ENCODE measurements at places on chromosomes 16 and 17.

GRCh38 chr17:49359990-49360795, 1.9 kb downstream of the ZNF652 start:
- no peak for DNase-seq

DNA sequence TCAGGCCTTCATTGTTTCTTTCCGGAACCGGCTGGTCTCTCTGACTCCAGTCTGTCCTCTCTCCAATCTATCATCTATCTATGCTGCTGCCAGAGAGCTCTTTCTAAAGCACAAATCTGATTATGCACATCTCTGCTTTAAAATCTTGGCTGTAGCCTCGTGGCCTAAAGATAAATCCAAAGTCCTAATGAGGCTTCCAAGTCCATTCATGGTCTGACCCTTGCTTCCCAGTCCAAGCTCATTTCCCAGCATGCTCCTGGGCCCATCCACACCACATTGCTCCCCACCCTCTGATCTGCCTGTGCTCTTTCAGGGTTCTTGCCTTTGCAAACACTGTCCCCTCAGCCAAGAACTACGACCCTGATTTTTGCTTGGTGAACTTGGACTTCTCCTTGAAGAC, 21.5 kb upstream of the PHB1 start:
- DNase-seq = no peak

GRCh38 chr17:81710514-81711308, 1.4 kb upstream of the SLC25A10 start:
- no peak for DNase-seq

DNA sequence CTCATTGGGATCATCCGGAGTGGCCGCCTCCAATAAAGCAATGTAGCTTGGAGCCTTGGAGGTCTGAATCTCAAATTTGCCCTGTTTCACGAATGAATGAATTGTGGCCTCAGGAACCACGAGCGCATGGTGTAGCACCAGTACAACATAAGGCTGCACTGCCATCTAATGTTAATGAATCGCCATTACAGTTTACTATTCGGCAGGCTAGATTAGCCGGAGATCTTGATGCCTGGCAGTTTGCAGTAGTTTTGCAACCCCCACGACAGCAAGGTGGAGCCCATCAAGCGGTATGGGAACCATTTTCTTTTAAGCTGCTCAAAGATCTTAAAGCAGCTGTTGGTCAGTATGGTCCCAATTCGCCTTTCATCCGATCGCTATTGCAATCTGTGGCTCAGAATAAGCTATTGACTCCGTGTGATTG, 18.8 kb downstream of the ALOX15B start:
- DNase-seq = peak; percentile 13

GRCh38 chr17:81522491-81523401, 5.4 kb upstream of the FSCN2 start:
- DNase-seq = no peak

DNA sequence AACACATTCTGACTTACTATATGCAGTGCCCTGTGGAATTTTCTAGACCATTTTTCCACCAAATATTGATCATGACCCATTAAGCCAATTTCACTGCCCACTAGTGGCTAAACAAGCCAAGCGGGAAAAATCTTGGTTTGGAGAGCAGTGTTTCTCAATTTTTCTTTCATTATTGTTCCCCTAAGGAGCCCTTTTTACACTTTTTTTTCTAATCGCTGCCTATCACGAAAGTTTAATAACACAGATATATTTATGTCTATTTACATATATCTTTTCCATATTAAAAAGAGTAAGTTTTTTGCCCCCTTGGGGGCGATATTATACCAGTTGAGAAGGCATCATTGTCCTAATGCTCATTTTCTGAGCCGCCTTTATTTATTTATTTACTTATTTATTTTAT, 10.8 kb upstream of the TLCD3B start:
- DNase-seq = no peak

GRCh38 chr16:47712276-47713224, 251.4 kb downstream of the PHKB start:
- no peak for DNase-seq

GRCh38 chr16:55155815-55156214, 168.2 kb upstream of the IRX6 start:
- DNase-seq = no peak

- no peak for DNase-seq
Measured at GRCh38 chr17:64781014-64781756, 119.1 kb upstream of the SMURF2 start.

DNA sequence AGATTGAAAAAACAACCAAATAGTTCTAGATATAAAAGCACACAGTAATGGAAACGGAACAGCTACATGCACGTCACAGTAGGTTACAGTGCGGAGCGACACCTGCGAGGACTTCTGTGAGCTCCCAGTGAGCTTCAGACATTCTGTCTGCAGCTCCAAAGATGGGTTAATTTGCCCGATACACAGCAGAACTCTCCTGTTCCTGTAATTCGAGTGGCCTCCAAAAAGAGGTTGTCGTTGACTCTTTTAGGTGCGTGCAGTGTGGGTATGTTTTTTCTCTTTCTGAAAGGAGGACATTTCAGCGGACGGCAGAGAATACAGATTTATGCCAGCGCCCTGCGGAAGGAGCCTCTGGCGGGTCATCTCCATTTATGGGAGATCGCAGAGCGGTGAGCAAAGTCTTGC, 2.9 kb downstream of the OR1F1 start:
- DNase-seq = no peak

GRCh38 chr16:4496305-4496704, 20.1 kb downstream of the HMOX2 start:
- DNase-seq = no peak

DNA sequence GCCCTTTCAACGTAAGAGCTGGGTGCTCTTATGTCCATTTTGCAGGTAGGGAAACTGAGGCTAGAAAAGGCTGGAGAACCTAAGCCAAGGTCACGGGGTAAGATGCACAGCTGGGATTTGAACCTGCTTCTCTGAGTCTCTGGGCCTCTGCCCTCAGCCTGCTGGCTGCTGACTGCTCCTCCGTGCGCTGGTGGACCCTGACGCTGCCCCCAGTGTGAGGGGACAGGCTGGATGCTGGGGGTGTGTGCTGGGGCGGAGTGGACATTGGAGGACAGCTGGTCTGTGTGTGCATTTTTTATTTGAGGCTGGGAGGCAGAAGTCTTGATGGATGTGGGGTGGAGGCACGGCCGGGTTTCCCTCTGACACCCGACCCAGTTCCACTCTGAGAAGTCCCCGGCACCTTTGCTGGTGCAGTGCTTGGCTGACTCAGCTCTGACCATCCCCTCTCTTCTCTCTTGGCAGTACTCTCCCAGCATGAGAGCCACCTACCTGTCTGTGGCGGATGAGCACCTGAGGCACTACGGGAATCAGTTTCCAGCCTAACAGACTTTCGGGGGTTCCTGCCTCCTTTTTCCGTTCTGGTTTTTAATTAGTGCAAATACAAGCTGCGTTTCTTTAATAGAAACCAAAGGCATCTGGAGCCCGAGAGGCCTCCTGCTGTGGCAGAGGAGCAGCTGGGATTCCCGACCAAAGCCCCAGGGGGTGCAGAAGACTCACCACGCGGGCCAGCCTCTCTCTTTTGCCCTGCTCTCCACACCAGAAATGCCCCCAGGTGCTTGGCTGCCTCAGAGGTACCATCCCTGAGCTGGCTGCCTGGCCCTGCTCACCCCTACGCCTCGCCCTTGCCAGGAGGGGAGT, 14.1 kb upstream of the DNAI2 start:
- DNase-seq = no peak

DNA sequence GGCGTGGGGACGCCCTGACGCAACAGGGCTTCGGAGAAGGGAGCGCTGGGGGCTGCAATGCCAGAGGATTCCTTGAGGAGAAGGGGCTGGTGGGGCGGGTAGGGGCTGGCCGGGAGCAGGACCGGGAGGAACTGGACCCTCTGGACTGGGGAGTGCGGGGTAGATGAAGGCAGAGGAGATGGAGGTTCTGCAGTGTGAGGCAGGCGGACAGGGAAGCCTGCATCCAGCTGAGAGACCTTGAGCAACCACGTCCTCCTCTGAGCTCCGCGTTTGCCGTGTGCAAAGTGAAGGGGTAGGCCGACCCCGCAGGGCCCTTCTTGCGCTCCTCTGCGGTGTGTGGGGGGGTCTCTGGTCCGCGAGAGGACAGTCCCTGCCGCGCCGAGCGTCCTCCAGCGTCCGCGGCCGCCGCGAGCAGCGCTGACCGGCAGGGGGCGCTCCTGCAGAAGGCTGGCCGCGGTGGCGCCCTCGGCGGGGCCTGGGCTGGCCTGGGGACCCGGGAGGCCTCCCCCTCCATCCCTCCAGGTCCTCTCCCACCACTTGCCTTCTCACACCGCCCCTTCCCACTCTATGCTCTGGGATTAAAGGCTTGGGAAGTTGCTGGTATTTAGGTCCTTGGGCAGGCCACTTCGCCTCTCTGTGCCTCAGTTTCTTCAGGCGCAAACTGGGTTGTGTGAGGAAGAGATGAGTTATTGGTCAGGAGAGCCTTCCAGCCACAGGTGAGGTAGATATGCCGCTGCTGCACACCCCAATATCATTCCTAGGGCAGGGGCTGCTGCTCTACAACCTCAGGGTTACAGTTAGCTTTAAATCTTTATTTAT, 9.6 kb upstream of the WNT9B start:
- DNase-seq = no peak

GRCh38 chr17:71409712-71410111, 711.1 kb upstream of the SOX9 start:
- DNase-seq = no peak

DNA sequence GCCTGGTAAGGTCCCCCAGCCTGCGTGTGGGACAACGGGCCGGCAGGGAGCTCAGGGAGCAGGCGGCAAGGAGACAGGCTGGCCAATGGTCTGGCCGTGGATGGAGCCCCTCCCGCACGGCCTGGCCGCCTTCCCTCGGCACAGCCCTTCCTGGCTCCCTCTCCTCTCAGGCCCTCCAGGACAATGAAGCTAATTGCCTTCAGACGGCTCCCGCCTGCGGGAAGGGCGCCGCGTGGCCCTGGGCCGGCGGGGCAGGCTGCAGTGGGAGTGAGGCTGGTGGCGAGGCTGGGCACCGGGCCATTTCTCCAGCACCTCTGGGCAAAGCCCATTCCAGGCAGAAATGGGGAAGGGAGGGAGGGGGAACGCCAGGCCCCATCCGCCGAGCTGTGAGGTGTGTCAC, 50.9 kb downstream of the ENGASE start:
- DNase-seq = no peak

GRCh38 chr16:88772871-88773811, 11.9 kb downstream of the PIEZO1 start:
- DNase-seq = no peak

- DNase-seq = no peak
Measured at GRCh38 chr16:4512473-4512872, 26.1 kb downstream of the CDIP1 start.

DNA sequence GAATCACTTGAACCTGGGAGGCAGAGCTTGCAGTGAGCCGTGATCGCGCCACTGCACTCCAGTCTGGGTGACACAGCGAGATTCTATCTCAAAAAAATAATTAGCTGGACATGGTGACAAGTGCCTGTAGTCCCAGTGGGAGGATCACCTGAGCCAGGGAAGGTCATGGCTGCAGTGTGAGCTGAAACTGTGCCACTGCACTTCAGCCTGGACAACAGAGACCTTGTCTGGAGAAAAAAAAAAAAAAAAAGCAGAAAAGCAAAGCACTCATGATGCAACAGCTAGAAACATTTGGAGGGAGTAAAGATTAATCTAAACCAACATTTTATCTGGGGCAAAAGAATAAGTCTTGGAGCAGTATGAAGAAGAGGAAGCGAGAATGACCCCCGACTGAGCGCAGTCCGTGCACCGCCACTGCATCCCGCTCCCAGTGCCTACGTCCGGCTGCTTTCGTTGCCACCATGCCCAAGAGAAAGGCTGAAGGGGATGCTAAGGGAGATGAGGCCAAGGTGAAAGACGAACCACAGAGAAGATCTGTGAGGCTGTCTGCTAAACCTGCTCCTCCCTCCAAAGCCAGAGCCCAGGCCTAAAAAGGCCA, 8.2 kb downstream of the PRPSAP1 start:
- DNase-seq = no peak

DNA sequence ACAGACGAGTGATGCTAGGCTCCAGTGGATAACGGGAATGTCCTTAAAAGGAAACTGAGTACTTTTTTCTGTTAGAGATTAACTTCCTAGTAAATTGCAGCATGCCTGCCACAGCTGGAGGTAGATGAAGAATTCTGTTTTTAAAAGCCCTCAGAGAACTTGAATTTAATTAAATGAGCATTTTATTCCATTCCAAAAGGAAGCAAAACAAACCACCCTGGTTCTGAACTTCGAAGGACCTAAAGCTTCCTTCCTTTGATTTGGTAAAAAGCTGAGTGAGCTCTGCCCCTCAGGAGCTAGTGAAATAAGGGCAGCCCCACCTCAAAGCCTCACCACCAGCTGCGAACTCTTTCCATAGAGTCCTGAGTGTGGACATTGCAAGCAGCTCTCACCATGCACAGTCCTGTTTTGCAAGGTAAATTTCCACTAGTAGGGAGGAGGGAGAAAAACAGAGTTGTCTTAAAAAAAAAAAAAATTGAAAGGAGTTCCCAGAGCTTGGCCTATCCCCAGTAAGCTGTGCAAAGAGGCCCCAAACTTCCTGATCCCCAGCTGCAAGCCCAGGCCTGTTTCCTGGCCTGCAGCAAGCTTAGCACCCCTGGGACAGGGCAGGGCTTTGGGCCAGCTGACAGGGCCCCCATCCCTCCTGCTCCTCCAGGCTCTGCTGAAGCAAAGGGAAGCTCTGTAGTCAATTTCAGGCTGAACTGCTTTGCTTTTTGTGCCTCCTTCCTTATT, 11.2 kb downstream of the CHD9NB start:
- DNase-seq = no peak

GRCh38 chr16:2142942-2143877, 5.2 kb upstream of the RAB26 start:
- DNase-seq = no peak

DNA sequence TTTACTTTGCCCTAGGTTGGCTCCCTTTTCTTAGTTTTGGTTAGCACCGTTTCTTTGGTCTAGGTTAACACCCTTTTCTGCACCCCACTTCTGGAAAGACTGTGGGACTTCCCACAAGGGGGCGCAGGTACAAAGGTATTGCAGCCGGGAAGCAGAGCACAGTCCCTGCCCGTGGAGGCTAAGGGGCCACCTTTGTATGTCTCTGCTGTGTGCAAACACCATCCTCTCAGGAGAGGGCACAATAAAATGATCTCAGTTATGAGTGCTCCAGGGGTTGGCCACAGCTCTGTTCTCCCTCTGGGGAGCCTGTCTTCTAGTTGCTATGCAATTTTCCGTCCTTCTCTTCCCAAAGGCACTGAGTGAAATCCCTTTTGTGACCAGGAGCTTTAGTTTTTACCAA, 28.4 kb upstream of the TMC5 start:
- peak; percentile 0 for DNase-seq

GRCh38 chr16:47905771-47906170, 250.0 kb downstream of the ABCC12 start:
- DNase-seq = no peak

DNA sequence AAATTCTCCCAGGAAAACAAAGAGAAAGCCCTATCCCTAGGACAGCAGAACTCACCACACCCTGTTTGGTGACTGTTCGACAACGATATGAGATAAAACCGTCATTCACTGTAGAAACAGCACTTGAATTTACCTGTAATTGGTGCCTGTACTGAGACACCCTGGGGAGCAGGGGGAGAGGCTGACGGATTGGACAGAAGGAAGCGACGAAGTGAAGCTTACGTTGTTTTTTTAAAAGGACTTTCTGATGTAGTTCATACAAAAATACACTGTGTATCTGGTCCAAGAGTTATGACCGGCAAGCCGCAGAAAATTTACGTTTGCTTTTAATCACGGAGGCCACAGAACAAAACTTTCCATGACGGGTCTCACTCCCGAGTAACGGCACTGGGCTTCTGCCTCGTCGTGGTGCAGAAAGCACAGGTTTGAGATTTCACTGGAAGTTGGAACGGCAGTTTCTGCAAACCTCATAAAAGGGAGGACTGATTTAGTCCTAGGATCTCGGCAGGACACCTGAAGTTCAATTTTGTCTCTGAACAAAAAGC, 9.7 kb downstream of the NXN start:
- DNase-seq = no peak

GRCh38 chr16:57593021-57593420, 35.4 kb upstream of the ADGRG1 start:
- DNase-seq = no peak

All from activated CD4-positive, CD25-positive, alpha-beta regulatory T cell treated with anti-CD3 and anti-CD28 coated beads, Interleukin-2, amount 50 U/mL, for 16 hours (primary cell).